ENCODE measurements at places on chromosomes 6 and 20.
A peak's percentile ranks its signal among the peaks of the same experiment; 100 is the strongest.

DNA sequence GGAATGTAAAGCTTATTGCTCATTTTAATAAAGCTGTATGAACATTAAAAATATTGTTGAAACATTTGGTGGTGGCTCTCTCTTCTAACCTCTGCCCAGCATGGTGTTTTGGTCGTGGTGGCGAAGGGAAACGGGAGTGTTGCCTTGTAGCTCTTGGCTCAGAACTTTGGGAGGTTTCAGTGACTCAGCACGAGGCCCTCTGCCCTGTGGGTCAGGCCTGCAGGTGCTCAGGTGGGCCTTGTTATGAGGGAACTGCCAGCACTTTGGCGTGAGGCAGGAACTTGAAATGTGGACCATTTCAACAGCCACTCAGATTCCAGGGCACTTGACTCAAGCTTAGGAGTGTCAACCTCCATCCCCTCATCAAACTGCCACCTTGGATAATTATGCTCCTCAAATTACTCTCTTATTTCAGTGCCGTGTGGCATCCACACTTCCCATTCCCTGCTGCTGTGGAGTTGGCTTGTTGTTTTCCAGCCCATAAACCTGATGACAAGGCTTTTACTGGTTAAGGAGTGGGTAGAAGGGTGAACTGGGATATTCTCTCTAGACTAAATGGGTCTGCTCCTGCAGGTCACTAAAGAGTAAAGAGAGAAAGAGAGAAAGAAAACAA is 36.3 kb downstream of the PRDM1 start:
- DNase-seq = no peak

DNA sequence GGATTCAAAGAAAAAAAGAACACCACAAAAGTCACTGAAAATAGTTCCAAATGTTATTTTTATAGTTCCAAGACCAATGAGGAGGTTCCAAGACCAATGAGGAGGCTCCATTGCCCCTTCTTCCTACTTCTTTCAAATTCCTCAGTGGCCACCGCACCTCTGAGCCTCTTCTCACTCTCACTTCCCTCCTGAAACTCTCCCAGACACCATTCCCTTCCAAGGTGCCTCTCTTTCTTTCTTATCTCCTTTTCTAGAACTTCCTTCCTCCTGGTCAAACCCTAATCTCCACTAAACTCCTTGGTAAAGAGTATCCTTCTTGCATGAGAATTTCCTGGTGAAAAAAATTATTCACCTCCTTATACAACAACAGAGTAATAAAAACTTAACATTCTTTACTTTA is 20.4 kb upstream of the MCUR1 start:
- DNase-seq = no peak

- no peak for DNase-seq
These were observed 1.3 kb downstream of the SCUBE3 start for GRCh38 chr6:35214869-35215664.

DNA sequence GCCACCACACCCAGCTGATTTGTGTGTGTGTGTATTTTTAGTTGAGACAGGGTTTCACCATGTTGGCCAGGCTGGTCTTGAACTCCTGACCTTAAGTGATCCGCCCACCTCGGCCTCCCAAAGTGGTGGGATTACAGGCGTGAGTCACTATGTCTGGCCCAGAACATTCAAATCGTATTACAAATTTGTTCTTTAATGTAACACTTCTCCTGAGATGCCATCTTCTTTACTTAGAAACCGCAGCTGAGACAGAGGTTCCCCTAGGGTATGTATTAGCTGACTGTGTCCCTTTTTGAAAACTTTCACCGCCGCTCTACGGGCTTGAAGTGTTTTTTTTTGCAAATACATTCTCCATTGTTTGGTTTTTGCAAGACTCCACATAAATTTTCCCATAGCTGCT is 62.6 kb downstream of the TOX2 start:
- no peak for DNase-seq

DNA sequence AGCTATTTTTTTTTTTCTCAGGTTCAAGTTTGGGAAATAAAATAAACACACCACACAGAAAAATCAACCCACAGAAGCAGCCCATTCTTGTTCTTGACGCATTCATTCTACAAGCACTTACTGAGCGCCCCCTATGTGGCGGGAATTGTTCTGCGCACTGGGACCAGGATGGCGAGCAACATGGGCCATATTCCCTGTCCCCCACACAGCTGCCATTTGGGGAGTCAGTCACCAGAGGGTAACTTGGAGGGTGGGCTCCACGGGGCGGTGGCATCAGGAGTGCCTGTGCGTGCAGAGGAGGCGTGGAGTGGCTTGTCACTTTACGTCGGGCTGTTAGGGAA is 185.0 kb upstream of the PDE10A start:
- DNase-seq = no peak

DNA sequence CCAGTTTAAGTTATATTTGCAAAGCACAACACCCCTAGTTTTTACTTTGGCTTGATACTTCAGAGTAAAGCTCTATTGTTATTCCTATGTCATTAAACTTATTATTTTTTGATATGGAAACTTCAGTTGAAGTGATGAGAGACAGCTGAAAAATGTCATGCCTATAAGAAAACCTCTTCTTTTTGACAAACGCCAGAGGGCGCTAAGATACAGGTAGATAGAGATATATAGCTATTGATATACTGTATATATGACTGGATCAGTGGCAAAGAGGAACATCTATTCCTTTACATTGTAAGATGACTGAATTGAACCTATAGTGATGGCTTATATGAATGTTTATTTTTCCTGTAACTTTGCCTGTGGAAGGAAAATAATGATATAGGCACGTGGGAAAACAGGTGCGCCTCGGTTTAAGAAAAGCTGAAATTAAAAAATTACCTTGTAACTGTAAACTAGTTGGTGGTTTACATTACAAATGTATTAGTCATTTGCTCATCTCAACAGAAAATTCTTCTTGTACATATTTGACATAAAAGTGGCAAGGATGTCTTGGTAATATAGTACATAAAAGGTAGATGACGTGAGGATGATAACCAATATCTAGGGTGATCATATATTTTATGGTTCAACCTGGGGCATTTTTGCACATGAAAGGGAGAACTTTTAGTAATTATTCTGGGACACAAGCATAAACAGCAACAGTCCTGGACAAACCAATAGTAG is 74.1 kb downstream of the LAMA4 start:
- peak; percentile 42 for DNase-seq

- DNase-seq = no peak
These were observed 11.8 kb downstream of the SMOC2 start for GRCh38 chr6:168452685-168453377.

GRCh38 chr6:131551902-131552301 is 21.1 kb upstream of the ARG1 start:
- no peak for DNase-seq

All from cerebellum (tissue), 4 donors.